Uterus (tissue), 4 donors: ENCODE measurements at places on chromosomes 12 and 14. TPM values are rescaled to one million over a fixed set of nuclear protein-coding genes. Genes with fewer than 3 reads are reported as not detected.

GRCh38 chr14:41548666-41549065 lies 58.0 kb upstream of the LRFN5 start:
- no peak for DNase-seq

DNA sequence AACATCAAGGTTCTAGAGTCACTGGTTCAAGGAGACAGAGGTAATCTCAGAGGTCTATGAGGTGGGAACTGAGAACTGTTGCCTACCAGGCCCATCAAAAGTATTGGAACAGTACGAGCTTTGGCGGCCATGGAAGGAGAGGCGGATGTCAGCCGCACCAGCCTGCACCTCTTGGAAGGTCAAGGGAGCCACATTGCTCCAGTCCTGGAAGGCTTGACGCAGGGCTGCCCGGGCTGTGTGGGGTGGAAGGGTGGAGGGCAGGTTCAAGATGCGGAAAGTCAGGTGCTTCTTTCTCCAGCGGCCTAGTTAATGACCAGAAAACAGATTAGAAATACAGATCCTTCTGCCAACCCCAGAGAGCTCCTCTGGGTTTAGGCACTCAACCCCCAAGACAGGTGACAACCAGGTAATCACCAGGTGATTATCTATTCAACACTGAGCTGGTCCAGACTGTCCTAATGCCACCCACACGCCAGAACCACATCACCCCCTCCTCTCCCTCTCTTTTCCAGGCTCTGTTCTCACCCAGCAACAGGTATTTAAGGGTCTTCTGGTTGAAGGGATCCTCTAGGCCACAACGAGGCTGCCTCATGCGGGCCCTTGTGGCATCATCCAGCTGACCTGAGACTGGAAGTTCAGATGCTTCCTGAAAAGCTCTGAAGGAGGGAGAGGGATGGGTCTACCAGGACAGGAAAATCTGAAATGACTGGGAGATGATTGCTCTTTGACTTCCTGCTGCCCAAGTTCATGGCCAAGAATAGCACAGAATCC lies 2.0 kb downstream of the MMP19 start:
- DNase-seq: no peak

The CLEC7A gene
- 14.4 TPM for total RNA-seq

DNA sequence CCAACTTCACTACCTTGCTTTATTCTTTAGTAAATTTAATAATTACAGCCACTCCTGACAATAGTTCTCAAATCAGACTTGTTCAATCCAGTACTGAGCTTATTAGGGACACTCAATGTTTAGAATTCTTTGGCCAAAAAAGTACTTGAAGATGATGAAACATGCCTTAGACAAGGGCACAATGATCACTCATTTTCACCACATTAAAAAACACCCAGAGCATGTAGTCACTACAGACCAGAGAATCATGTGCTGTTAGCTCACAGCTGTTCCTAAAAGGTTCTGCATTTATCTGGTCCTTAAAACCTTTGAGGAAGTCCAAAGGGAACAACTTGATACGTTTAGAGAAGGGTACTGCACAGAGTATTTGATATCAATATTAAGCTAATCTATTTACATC lies 98.7 kb downstream of the INSM2 start:
- no peak for DNase-seq

- DNase-seq: no peak
Observed at GRCh38 chr12:90013409-90013808, 304.8 kb upstream of the ATP2B1 start.

DNA sequence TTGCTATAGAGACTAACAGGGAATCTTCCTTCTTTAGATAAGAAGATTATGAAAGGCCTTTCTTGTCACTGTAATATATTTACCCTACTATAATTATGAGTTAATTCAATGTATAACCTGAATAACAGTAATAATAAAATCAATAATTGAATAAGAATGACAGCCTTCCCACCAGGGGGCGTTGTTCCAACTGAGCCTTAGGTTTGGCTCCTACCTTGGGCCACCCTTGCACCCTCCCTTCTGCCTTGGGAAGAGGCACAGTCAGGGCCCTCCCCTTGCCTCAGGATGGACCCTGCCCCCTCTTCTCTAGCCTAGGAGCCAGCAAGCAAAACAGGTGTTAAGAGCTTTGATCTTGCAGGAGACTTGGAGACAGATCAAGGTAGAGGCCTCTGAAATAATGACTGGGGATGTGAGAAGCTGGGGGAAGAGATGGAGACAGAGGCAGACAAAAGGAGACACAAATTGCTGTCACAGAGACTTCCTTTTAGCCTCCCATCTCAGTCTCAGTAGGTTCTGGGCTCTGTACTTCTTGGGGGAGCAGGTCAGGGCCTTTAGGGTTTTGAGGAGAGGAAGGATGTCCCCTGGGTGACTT lies 40.1 kb upstream of the CISTR start:
- no peak for DNase-seq

- DNase-seq: no peak
Observed at GRCh38 chr14:28820677-28821076, 54.1 kb downstream of the FOXG1 start.

DNA sequence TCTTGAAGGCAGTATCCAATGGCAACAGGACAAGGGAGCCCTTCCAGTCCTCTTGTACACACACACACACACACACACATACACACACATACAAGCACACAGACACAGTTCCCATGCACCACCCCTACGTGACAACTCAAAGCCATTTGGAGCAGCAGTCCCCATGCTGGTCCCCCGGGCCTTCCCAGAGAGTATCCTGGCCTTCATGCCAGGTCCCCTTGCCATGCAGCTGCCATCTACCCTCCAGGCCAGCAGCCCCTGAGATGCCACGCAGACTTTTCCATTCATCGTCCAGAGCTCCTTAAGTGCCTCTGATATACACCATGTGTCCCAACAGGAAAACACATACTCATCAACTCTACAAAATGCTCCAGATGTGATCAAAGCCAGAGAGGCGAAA lies 159.5 kb downstream of the ANO2 start:
- DNase-seq: no peak

GRCh38 chr14:24348186-24348585 lies 8.4 kb upstream of the RIPK3 start:
- no peak for DNase-seq

The SLC25A47 gene
- not detected for total RNA-seq

The LPAR5 gene
- total RNA-seq: not detected

DNA sequence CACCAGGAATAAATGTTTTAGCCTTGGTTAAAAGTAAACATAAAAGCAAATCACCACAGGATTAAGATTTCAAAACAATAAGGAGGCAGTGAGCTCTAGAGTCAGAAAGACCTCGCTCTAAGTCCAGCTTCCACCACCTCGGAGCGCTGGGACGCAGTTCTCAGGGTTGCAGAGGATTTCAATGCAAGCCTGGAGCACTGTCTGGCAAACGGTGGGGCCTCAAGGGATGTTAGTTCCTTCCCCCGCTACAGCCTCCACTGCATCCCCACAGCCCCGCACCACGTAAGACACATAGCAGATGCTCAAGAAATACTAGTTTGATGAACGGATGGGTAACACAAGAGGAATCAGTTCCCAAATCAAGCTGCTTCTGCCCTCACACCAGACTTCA lies 39.3 kb upstream of the TMCC3 start:
- DNase-seq: peak; percentile 22

DNA sequence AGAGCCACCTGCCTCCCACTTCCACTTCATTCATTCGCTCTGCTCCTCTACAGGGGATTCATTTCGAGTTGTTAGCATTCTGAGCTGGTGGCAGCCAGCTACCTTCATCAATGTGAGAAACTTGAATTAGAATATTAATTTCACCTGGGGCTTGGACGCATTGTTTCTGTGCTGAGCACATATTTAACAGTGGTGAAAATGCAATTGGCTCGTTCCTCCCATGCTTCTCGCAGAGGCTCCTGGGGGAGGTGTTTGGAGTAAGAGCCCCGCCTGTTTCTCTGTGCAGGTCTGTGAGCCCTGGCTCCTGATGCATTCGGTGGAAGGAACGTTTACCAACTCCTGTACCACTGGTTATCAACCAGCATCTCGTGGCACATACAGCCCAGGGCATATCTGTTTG lies 141.5 kb downstream of the AACS start:
- no peak for DNase-seq

DNA sequence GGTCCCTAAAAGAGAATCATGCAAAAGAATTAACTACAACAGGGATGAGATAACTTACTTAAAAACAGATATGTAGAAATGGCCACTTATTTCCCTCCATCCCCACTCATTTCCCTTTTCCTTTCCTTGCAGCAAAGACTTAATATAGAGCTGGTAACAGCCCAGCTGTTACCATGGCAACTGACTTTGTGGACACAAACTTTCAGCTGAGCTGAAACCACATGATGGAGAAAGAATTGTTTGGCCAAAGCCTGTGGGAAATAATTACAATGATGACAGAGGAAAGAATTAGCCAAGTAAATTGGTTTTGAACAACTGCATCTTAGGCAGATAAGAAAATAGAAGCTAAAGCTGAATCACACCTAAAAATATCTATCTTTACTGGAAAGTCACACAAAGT lies 364.9 kb downstream of the GALC start:
- peak; percentile 49 for DNase-seq

The SSPN gene
- total RNA-seq: 76.7 TPM

DNA sequence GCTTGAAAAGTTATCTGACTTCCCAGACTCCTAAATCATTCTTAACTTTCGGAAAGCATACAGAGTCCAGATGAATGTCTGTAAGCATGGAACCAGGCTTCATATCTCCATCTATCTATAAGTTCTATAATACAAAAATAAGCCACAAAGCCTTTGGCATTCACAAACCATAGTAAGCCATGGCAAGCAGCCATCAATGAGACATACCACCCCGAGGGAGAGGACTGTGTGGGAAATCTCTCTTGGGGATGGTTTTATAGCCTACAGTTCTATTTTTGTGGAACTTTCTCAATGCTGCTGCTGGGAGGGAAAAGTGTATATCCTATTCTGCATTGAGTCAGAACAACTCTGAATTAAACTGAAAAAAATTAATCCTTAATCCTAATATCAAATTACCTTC lies 20.4 kb downstream of the EGLN3 start:
- DNase-seq: no peak

DNA sequence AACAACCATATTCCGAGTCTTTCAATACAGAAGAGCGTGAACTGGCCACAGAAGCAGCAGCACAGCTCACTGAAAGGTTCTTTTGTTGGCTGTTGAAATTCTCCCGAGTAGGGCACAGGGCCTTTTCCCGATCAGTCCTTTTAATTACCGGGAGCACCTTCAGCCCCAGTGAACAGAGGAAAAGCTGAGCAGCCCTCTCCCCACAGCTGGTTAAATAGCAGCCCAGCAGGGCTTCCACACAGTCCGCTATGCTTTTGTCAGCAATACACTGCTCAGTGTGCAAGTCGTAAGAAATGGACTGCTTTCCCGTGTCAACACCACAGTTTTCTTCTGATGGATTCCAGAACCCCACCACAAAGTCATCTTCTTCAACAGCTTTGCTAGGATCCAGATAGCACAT lies 61.3 kb downstream of the DICER1 start:
- DNase-seq: no peak

GRCh38 chr14:51726166-51726899 lies 74.6 kb downstream of the FRMD6 start:
- no peak for DNase-seq

The TRIM9 gene
- 2.4 TPM for total RNA-seq

GRCh38 chr12:10182354-10183049 lies 3.7 kb downstream of the TMEM52B start:
- no peak for DNase-seq

- DNase-seq: no peak
Observed at GRCh38 chr12:5488626-5488955, 56.7 kb downstream of the NTF3 start.
